Activated T-helper 1 cell treated with anti-CD3 and anti-CD28 coated beads, Interleukin-12 subunit alpha, Interleukin-12 subunit beta, Interleukin-2, Interleukin-4 antibody, amounts not matched to agents 30 ng/mL and 10 ng/mL and 1 ng/mL, durations not matched to agents 14 hours and 24 hours and 36 hours (primary cell): ENCODE measurements at places on chromosomes 3 and 15.

DNA sequence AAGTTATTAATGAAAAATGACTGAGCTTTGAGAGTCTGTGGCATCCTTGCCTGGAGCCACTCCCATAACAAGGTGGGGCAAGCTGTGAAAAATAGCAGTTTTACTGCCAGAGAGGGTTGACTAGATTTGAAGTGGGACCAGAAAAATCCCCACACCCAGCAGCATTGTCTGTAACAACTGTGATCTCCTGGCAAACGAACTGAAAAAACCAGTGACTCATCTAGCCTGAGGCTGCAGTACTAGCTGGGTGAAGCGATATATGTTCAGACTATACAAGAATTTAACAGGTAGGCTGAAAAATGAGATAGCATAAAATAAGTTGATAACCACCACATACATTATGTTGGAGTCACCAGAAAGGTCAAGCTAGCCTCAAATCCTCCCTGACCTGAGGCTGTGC is 64.0 kb downstream of the DPH6 start:
- peaks cover 4% of the 10 kb centered on the region for H3K36me3 ChIP-seq
- no peaks in the 10 kb centered on the region for H3K27me3 ChIP-seq
- no peaks in the 10 kb centered on the region for H3K4me1 ChIP-seq
- no peak overlapping the region for H3K27ac ChIP-seq
- H3K4me3 ChIP-seq = no peak overlapping the region

GRCh38 chr15:90209591-90209990 is 8.5 kb downstream of the SEMA4B start:
- peaks cover 12% of the 10 kb centered on the region for H3K36me3 ChIP-seq
- H3K4me3 ChIP-seq = peak overlapping the region; percentile 8
- H3K4me1 ChIP-seq = peaks cover 36% of the 10 kb centered on the region
- DNase-seq = no peak
- H3K27me3 ChIP-seq = no peaks in the 10 kb centered on the region

GRCh38 chr15:75666823-75667501 is 19.2 kb downstream of the SNX33 start:
- DNase-seq = no peak
- no peaks in the 10 kb centered on the region for H3K27me3 ChIP-seq
- H3K36me3 ChIP-seq = no peaks in the 10 kb centered on the region
- H3K4me1 ChIP-seq = no peaks in the 10 kb centered on the region

GRCh38 chr3:69339760-69340159 is 46.1 kb downstream of the FRMD4B start:
- H3K36me3 ChIP-seq = peaks cover 5% of the 10 kb centered on the region
- H3K27ac ChIP-seq = peak overlapping the region; percentile 22
- no peak for DNase-seq
- peaks cover 9% of the 10 kb centered on the region for H3K4me1 ChIP-seq

- DNase-seq = no peak
- peaks cover 3% of the 10 kb centered on the region for H3K27me3 ChIP-seq
- no peak overlapping the region for H3K27ac ChIP-seq
- no peaks in the 10 kb centered on the region for H3K36me3 ChIP-seq
Measured at GRCh38 chr15:73287019-73287418, 81.7 kb downstream of the HCN4 start.

DNA sequence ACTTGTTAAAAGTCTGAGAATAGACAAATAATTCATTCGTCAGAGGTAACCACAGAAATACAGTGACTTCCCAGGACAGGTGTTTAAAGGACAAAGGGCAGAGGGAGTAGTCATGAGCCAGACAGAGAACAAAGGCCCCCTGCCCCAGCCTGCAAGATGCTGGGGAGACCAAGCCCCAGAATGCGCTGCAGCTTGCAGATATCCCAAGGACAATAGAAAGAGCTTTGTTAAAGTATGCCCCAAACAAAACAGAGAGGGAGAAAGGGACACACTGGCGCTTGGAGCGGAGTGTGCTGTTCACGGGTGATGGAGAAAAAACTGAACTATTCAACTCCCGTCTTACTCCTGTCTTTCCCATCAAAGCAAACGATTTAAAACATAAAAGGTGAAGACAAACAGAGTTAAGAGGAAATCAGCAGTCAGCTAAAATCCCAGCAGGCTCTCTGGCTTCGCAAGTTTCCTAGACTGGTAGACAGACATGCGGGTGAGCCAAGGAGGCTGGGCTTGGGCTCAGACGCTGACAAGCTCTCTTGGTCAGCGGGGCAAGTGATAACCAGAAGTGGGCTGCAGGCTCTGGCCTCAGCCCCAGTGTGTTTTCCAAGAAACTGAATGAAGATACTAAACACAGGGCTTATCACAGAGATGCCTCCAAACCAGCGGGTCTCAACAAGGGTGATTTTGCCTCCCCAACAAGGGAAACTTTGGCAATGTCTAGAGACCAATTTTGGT is 130.1 kb downstream of the UACA start:
- no peaks in the 10 kb centered on the region for H3K4me1 ChIP-seq
- no peak overlapping the region for H3K27ac ChIP-seq
- no peak for DNase-seq

- H3K27ac ChIP-seq = no peak overlapping the region
- H3K27me3 ChIP-seq = no peaks in the 10 kb centered on the region
- H3K36me3 ChIP-seq = no peaks in the 10 kb centered on the region
- H3K4me3 ChIP-seq = no peak overlapping the region
Measured at GRCh38 chr3:57959423-57960173, 48.6 kb upstream of the FLNB start.

- DNase-seq = no peak
- peaks cover 3% of the 10 kb centered on the region for H3K36me3 ChIP-seq
- H3K27ac ChIP-seq = no peak overlapping the region
Measured at GRCh38 chr3:99846477-99847160, 29.0 kb downstream of the CMSS1 start.

GRCh38 chr3:155560594-155560993 is 184.3 kb downstream of the PLCH1 start:
- H3K36me3 ChIP-seq = no peaks in the 10 kb centered on the region
- H3K4me3 ChIP-seq = no peak overlapping the region
- DNase-seq = no peak
- no peak overlapping the region for H3K27ac ChIP-seq
- no peaks in the 10 kb centered on the region for H3K27me3 ChIP-seq

DNA sequence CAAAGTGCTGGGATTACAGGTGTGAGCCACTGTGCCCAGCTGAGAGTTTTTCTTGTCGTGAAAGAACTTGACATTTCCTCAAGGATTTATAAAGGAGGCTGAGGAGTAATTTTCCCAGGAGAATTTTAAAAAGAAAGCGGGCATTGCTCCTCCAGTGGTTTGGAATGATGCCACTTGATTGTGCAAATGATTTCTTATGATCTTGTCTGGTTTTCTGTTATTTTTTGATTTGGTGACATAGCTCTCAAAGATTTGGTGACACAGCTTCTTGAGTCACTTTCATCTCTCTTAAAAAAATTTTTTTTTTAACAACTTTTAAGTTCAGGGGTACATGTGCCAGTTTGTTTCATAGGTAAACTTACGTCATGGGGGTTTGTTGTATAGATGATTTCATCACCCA is 24.6 kb upstream of the NFKBIZ start:
- H3K4me3 ChIP-seq = no peak overlapping the region
- H3K36me3 ChIP-seq = peaks cover 31% of the 10 kb centered on the region
- DNase-seq = no peak
- no peaks in the 10 kb centered on the region for H3K27me3 ChIP-seq
- peaks cover 53% of the 10 kb centered on the region for H3K4me1 ChIP-seq

- DNase-seq = no peak
- peaks cover 4% of the 10 kb centered on the region for H3K36me3 ChIP-seq
- H3K4me3 ChIP-seq = no peak overlapping the region
- H3K4me1 ChIP-seq = peaks cover 36% of the 10 kb centered on the region
- H3K27me3 ChIP-seq = no peaks in the 10 kb centered on the region
Measured at GRCh38 chr3:36969540-36970432, 23.1 kb downstream of the EPM2AIP1 start.

DNA sequence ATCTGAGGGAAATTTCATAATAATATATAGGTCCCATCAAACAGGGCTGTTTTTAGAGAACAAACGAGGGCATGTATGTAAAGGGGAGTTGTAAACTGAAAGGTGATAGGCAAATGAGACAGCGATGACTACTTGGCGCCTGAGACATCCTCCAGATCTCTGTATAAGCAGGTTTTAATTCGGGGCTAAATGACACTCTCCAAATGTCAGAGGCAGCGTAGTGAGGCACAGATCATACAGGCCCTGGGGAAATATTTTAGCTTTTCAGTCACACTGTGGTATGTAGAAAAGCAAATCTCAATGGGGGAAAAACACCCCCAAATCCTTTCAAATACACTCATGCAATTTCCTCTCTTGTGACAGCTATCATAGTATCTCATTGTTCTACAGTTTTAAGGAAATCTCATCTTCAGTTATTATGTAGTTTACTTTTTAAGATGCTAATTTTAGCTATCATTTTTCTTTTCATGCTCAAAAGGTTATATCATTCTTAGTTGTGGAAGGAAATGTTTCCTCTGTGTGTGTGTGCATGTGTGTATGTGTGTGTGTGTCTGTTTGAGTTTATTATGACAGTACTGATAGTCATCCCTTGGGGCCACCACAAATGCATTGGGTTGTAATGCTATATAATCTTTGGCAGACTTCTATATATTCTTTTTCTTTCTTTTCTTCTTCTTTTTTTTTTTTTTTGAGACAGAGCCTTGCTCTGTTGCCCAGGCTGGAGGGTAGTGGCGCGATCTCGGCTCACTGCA is 1.1 kb downstream of the TPRG1 start:
- H3K4me1 ChIP-seq = peaks cover 7% of the 10 kb centered on the region
- H3K27me3 ChIP-seq = peaks cover under 1% of the 10 kb centered on the region
- DNase-seq = no peak
- no peak overlapping the region for H3K27ac ChIP-seq
- no peaks in the 10 kb centered on the region for H3K36me3 ChIP-seq
- H3K4me3 ChIP-seq = no peak overlapping the region

DNA sequence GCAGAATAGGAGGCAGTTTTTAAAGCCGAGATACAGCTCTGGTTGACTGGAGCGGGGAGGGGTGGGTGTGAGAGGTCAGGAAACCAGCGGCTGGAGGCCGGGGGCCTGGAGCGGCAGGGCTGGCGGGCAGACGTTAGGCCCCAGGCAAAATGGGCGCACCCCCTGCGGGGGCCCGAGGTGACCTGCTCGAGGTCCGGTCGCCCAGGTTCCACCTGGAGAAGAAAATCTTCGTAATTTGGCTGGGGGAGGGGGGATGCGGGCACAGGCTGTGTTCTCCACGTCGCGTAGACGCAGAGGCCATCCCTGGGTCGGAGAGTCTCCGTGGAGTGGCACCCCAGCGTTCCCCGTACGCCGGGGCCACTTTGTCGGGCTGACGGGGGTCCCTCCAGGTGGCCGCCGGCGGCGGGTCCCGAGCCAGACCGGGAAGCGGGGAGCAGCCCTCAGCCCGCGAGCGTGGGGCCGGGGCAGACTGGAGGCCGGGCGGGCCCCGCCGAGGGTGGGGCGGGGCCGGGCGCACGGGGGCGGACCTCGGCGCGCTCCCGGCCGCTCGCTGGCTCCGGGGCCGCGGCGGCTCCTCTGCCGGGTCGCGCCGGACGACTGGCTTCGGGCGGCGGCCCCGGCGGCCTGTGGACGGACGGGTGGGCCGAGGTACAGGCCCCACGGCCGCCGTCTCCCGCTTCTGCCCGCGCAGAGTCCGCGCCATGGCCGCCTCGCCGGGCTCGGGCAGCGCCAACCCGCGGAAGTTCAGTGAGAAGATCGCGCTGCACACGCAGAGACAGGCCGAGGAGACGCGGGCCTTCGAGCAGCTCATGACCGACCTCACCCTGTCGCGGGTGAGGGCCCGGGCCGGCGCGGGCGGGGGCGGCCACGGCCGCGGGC is at the start of gene CRTC3:
Gene CRTC3 (plus strand): TSS at position 553 of the 879 bp plus-strand sequence. CDS start 149 bp downstream, at position 702.
- peak within 1 kb of the TSS; percentile 92 for H3K4me3 ChIP-seq
- peak within 1 kb of the TSS; percentile 85 for H3K27ac ChIP-seq
- peaks cover 52% of the 10 kb centered on the region for H3K4me1 ChIP-seq
- H3K27me3 ChIP-seq = no peaks in the 10 kb centered on the region
- DNase-seq = peak; percentile 49
